Left cardiac atrium (tissue), 4 donors: ENCODE measurements at places on chromosomes 2 and 18. TPM values are rescaled to one million over a fixed set of nuclear protein-coding genes. Genes with fewer than 3 reads are reported as not detected.

FOXI3 gene
- not detected for total RNA-seq

REG1A gene
- not detected for total RNA-seq

GTF2A1L gene
- total RNA-seq: not detected

PLCL1 gene
- 19.1 TPM for total RNA-seq

DTNA gene
- 128 TPM for total RNA-seq

EGR4 gene
- total RNA-seq: not detected

TM4SF20 gene
- not detected for total RNA-seq

SCYGR6 gene
- not detected for total RNA-seq

PSMA8 gene
- not detected for total RNA-seq

ERICH2 gene
- total RNA-seq: 1.2 TPM

MDH1B gene
- 0.80 TPM for total RNA-seq

MAP3K2 gene
- total RNA-seq: 31.2 TPM

MAP2 gene
- total RNA-seq: 6.6 TPM

EVA1A gene
- total RNA-seq: 0.44 TPM

ST6GAL2 gene
- total RNA-seq: 1.7 TPM

DNA sequence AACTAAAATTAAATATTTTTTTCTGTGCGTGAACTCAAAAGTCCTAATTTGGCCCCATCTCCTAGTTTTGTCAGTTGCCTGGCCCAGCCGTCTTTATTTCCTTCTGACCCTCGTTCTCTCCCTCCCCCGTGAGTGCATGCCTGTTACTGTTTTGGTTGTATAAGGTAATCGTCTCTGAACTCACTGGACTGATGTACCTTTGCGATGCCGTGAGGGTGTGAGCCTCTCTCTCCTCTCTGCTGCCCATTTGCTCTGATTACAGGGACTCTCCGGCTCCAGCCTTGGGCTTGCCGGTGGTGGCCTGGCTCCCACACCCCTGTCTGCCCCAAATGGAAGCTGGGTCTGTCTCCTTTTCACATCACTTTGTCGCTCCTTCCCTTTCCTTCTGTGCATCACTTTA, 66.5 kb upstream of the RBM44 start:
- DNase-seq: no peak

DNA sequence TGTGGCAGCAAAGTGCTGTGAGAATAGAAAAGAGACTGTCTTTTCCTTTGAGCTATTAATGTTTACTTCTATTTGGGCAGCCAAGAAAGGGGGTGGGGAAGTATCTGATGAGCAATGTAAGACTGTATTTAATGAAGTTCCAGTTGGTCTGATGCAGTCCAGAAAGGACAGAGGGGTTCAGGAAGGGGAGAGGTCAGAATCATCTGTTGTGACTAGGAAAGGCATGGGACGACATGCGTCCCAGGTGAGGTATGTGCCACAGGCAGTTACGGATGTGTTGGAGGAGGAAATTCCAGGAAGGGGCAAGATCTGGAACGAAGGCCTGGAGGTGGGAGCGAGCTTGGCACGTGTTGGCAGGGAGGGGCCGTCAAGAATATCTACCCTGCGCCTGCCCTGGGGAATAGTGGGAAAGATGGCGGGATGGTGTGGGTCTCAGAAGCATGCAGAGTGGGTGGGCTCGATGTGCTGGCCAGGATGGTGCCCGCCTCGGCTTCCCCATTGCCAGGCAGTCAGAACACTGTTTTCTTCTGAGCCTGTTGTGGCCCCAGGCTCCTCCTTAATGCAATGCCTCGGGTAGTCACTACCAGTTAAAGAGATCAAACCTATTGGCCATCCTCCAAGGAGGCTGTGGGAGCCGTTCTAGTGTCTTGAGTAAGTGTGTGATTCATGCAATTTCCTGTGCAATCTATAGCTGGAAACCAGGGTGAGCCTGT, 57.8 kb upstream of the TXNDC2 start:
- DNase-seq: peak; percentile 65

DNA sequence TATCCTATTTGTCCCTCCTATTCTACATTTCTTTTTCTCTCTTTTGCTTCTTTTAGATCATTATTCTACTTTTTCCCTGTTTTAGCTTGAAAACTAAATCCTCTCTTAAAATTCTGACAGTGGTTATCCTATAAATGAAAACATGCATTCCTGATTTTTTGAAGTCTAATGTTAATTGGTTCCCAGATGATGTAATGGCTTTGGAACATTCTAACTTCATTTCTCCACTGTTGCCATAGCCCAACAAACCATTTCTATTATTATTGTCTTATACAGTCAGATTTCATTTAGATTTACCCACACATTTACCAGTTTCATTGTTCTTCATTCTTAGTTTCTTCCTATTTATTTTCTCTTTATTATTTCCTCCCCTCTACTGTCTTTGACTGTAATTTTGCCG, 36.5 kb downstream of the SIGLEC15 start:
- DNase-seq: no peak

- no peak for DNase-seq
Measured at GRCh38 chr2:8320311-8321066, 361.4 kb upstream of the ID2 start.

DNA sequence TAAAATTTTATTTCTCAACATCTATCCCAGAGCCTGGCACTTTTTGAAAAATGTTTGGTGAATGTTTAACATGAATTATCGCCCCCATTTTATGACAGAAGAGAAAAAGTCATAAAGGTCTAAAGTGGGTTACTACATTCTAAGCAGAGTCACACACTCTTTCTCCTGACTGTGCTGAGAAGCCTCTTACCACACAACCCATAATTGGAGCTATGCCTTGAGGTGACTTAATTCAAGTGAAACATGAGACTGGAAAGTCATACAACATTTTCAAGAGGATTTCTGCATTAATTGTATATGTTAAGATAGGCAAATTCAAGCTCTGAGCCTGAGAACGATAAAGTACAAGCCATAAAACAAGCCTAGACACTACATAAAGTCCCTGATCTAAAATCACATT, 3.1 kb upstream of the DSEL start:
- DNase-seq: no peak

DNA sequence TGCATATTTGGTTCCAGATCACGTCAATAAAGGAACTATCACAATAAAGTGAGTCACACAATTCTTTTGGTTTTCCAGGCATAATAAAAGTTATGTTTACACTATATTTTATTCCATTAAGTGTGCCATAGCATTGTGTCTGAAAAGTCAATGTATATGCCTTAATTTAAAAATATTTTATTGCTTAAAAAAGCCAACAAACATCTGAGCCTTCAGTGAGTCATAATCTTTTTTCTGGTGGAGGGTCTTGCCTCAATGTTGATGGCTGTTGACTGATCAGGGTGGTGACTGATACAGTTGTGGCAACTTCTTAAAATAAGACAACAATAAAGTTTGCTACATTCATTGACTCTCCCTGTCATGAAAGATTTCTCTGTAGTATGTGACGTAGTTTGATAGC, 254.3 kb upstream of the SPOPL start:
- no peak for DNase-seq

DNA sequence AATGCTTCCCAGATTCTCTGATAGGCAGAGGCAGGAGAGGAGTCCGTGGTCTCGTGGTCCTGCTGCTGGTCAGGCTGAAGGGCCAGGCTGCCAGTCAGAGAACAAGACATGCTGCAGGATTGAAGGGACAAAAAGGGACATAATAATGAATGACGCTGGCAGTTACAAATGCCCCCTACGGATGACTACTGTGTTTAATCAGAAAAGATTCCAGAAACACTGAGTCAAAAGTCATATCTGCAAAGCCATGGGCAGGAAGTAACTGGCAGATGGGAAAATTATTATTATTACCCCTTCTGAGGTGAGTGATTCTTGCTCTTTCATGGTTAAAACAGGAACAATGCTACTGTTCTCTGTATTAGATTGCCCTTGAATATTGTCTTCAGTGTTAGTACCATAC, 19.0 kb downstream of the LCT start:
- no peak for DNase-seq

GRCh38 chr2:60312618-60313017, 240.8 kb downstream of the BCL11A start:
- no peak for DNase-seq

GRCh38 chr2:84251651-84252302, 207.3 kb downstream of the SUCLG1 start:
- no peak for DNase-seq

DNA sequence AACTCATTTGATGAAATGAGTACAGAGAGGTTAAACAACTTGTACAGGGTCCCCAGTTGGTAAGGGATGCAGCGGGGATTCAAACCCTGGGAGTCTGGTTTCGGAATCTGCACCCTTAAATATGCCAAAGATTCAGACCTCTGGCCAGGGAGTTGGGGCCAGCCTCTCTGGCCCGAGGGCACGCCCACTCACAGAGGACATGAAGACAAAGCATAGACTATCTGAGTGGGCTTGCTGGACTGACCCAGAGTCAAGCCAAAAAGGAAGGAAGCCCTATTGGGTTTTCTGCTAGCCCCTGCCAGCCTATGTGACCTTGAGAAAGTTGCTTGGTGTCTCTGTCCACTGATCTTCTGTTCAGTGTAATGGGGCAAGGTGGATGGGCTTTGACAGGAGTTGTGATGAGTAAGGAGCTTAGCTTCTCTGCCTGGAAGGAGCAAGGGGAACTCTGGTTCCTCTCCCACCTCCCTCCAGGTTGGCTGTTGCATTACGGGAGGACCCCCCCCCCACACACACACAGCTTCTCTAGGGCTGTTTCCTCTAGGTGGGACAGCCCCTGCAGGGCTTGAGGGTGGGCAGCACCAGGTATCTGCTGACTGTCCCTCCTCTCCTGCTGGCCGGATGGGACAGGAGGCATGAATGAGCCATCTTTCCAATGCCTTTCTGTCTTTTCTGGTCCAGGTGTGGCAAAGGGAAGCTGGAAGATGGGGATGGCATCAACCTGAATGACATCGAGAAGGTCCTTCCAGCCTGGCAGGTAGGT, 131.3 kb downstream of the CTIF start:
- DNase-seq: no peak

- DNase-seq: no peak
Measured at GRCh38 chr2:167334146-167334742, 446.0 kb downstream of the XIRP2 start.

- no peak for DNase-seq
Measured at GRCh38 chr2:232523682-232524597, 2.0 kb upstream of the CHRND start.

GRCh38 chr2:84942166-84942565, 28.8 kb upstream of the KCMF1 start:
- DNase-seq: no peak

- DNase-seq: peak; percentile 79
Measured at GRCh38 chr2:230932556-230933511, 7.8 kb upstream of the GPR55 start.

DNA sequence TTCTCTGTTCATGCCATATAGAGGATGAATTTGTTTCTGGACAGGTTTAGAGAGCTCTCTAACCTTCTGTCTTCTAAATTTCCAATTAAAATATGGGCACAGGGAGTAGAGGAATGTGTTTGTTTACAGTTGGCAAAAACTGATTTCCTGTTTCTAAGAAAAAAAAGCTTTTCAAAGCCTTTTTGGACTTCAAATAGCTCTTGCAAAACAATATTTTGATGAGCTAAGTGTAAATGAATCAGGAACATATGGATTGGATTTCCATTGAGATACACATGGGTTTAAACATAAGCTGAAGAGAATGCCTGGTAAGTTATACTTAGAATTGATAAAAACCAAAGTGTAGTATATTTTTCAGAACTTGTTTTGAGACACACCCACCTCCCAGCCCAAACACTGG, 677.5 kb downstream of the NYAP2 start:
- DNase-seq: no peak

DNA sequence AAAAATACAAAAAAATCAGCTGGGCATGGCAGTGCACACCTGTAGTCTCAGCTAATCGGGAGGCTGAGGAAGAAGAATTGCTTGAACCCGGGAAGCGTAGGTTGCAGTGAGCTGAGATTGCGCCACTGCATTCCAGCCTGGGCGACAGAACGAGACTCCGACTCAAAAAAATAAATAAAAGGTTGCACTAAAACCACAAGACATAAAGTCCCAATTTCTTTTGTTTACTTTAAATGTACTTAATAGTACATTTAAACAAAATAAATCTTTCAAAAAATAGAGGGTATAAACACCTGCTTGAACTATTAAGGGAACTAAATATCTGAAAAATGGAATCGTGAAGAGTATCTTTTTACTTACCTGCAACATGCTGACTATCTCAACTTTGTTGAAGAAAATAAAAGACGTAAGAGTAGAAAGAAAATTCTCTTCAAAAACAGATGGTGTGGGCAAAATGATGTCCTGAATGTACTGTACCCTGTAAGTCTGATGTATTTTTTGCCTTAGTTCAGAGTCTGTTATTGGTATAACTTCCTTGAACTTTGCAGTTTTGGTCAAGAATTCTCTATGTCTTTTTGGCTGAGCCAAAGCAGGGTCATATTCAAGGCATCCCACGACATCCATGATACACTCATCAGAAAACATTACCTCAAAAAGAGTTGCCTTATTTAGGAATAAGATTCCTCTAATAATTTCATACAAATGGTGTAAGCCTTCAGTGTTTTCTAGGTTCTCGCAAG, 19.2 kb downstream of the PPP4R3B start:
- DNase-seq: no peak

- no peak for DNase-seq
Measured at GRCh38 chr18:30682672-30683071, 359.9 kb downstream of the DSC3 start.

GRCh38 chr18:51193621-51194287, 3.7 kb downstream of the MEX3C start:
- DNase-seq: no peak

GRCh38 chr2:235492850-235493344, 946 bp upstream of the AGAP1 start:
- peak; percentile 50 for DNase-seq

DNA sequence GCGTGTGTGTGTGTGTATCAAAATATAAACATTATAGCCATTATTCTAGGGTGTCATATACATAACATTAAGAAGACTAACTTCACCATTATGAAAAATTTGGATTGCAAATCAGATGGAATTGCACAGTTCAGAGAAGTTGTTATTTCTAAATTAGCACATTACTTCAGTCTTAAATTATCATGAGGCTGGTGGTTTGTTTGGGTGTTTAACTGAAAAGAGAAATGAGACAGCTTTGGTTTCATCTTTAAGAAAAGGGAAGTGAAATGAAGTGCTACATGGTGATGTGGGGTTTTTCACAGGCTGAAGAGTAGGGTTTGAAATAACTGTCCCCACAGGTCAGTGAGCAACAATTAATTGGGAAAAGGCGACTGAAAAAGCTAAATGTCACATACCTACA, 161.2 kb upstream of the XIRP2 start:
- DNase-seq: no peak
